ENCODE measurements at places on chromosomes 16 and 17. TPM values are rescaled to one million over a fixed set of nuclear protein-coding genes. Genes with fewer than 3 reads are reported as not detected.

Gene KRT36
- not detected for total RNA-seq

Gene MEIOB
- 2.2 TPM for total RNA-seq

Gene NME3
- 58.2 TPM for total RNA-seq

Gene ABCA6
- 0.23 TPM for total RNA-seq

Gene RUNDC3A
- 0.54 TPM for total RNA-seq

Gene MPV17L
- total RNA-seq = 4.9 TPM

Gene APPBP2
- total RNA-seq = 14.2 TPM

Gene ATP2A1
- 4.1 TPM for total RNA-seq

Gene NOG
- 1.4 TPM for total RNA-seq

Gene PHAF1
- total RNA-seq = 25.3 TPM

Gene MC1R
- 7.1 TPM for total RNA-seq

Gene CDR2
- 44.8 TPM for total RNA-seq

Gene TAT
- 0.06 TPM for total RNA-seq

Gene EME1
- total RNA-seq = 14.4 TPM

Gene RNF112
- 0.46 TPM for total RNA-seq

Gene HOXB5
- total RNA-seq = 2.5 TPM

All from A549 treated with RU486 at 1 μM for 4 hours (cell line).